Left renal cortex interstitium (tissue), 4 donors: ENCODE measurements at places on chromosomes 7 and 10.

GRCh38 chr10:8998751-8999150, 944.3 kb downstream of the GATA3 start:
- no peak for DNase-seq

DNA sequence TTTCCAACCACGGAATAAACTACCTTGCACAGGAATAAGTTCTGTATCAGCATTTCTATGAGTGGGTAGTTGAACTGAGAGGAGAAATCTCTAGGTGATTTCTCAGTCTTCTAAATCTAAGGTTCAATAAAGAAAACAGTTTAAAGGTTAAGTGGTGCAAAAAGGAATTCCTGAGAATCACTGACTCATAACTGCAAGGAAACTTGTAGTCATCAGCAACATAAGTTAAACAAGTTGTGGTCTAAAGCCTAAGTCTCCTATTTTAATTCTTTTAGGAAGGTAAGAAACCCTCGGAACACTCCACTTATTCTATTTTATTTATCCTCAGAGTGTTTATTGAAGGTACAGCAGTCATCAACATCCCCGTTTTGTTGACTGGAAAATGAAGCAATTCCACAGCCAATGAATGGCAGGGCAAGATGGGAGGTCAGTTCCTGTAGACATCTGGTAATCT, 92.4 kb upstream of the PIK3CG start:
- DNase-seq: no peak

DNA sequence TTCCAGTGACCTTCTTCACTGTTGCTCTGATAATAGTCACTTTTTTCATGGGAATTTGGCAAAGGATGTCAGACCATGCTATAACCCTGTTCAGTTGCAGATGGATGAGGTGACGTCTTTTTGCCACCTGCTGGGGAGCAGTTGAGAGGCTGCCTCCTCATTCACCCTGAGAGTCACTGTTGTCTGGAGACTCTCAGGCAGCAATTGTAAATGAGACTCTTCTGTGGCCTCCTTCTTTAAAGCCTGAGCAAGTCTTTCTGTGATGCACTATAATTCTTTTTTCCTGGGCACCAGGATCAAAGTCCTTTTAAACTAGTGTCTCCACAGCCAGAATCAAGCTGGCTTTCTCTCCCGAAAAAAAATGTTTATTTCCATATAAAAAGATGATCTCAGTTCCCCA, 345.1 kb downstream of the ARL4A start:
- DNase-seq: no peak

DNA sequence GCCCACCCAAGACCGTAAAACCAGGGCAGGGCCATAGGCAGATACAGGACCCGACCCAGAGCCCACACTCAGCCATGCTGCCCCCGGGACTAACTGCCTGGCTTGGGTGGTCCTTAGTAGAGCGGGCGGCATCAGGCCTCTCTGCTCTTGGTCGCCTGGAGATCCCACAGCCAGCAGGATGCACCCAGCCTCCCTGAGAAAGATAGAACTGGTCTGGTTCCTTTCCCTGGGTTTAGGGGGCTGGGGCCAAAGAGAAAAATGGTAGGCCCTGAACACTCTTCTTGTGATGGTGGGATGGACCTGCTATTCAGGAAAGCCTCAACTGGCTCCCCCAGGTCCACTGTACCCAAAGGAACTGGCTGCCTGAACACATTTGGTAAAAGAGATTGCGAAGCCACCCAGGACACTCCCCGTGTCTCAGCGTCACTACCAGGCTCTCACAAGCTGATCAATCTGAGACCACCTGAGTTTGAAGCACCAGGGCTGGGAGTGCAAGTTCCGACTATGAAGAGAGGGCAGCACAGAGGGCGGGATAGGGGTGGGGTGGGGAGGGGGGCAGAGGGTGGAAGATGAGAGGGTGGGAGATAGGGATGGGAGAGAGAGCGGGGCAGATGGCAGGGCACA, 591.5 kb downstream of the DNAJB6 start:
- DNase-seq: no peak

- no peak for DNase-seq
Observed at GRCh38 chr10:97788552-97789442, 17.0 kb upstream of the SFRP5 start.

DNA sequence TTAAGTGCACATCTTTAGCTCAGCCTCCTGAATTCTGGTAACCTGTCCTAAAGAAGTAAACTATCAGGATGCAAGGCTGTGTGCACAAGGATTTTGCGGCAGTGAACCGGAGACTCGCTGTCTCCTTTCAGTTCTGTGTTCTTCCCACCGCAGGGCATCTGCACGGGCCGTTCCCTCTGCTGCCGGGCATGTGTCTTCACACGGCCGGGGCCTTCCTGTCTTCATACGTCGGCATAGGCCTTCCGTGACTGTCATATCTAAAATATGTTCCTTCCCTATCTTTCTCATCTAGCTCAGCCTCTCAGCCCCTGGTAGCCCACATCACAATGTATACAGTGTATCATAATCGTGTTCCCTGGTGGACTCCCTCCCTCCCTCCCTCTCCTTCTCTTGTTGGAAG, 16.4 kb downstream of the PALD1 start:
- DNase-seq: no peak

DNA sequence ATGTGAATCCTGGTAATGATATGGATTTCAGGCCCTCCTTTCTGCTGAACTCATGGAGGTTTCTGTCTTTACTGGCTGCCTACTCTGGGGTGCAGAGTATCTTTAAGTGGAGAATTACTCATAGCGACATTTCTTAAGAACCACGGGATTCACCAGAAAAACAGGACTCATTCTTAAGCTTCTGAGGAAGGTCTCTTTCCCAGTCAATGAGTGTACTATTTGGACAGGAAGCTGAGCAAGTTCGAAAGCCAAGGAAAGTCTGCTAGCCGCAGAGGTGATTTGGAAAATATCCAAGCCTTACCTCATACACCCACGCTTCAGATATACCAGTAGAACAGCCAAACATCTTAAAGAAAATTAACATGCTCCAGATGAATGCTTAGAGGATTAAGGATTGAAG, 377.6 kb upstream of the MYO3A start:
- DNase-seq: no peak

DNA sequence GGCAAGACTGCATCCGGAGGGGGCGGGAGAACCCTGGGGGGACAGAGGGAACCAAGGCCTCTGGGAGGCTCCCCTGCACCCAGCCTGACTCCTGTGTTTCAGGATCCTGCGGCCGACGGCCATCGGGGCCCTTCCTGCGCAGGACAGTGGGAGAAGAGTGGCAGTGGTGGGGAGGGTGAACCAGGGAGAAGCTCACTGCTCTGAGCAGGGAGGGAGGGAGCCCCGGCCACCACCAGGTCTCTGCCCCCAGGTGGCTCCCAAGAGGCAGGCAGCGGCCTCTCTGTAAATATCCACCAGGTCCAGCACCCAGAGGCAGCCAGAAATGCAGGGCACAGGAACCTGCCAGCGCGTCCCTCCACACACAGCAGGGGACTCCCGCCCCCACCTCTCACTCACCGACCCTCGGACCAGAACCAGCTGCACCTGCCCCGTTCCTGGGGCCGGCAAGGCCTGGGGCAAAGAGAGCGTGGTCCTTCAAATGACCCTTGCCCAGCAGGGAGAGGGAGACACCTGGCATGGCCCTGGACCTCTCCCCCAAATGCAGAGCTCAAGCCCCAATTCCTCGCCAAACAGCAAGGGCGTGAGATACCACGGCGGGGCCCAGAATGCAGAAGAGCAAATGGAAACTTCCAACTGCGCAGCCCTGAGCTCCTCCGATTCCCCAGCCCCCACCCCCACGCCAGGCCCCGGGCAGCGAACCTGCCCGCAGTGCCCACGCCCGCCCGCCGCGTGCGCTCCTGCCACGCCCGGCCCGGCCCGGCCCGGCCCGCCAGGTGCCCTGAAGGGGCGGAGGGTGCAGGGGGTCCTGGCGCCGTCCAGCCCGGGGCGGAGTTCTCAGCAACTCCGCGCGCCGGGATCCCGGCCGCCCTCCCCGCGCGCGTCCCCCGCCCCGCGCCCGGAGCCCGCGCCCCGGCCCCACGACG, 805 bp downstream of the RASGEF1A start:
- no peak for DNase-seq

- DNase-seq: no peak
Observed at GRCh38 chr10:76942628-76943416, 694.8 kb downstream of the KCNMA1 start.

- DNase-seq: no peak
Observed at GRCh38 chr7:81333536-81333935, 414.7 kb upstream of the SEMA3C start.

GRCh38 chr10:88386821-88387773, 196.0 kb downstream of the RNLS start:
- DNase-seq: peak; percentile 48

- no peak for DNase-seq
Observed at GRCh38 chr7:80748363-80749042, 110.1 kb downstream of the CD36 start.

DNA sequence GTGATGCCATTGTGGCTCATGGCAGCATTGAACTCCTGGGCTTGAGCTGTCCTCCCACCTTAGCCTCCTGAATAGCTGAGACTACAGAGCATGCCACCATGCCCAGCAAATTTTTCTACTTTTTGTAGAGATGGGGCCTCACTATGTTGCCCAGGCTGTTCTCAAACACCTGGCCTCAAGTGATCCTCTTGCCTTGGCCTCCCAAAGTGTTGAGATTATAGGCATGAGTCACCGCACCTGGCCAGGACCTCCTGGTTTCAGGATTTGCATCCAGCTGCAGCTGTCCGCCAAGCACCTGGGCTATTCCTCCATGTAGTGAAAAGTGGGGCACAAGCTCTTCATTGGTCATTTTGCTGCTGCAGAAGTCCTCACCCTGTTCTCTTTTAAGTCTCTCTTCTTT, 58.9 kb downstream of the ZNF22 start:
- no peak for DNase-seq

GRCh38 chr7:116322541-116322940, 112.2 kb downstream of the TES start:
- no peak for DNase-seq

- DNase-seq: no peak
Observed at GRCh38 chr7:155860461-155860839, 48.2 kb upstream of the SHH start.

GRCh38 chr10:116270771-116271592, 2.0 kb downstream of the GFRA1 start:
- no peak for DNase-seq

DNA sequence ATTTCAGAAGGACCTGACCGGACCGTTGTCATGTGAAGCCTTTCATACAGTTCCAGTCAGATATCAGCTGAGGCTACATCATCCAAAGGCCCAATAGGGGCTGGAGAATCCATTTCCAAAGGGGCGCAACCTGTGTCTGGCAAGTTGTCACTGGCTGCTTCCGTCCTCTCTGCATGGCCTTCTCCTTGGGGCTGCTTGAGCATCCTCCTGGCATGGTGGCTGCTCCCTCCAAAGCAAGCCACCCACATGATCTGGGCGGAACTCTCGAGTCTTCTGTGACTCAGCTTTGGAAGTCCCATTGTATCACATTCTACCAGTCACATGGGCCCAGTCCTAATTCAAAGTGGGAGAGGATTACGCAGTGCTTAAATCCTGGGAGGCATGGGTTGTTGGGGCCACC, 207.0 kb upstream of the SHH start:
- DNase-seq: no peak

DNA sequence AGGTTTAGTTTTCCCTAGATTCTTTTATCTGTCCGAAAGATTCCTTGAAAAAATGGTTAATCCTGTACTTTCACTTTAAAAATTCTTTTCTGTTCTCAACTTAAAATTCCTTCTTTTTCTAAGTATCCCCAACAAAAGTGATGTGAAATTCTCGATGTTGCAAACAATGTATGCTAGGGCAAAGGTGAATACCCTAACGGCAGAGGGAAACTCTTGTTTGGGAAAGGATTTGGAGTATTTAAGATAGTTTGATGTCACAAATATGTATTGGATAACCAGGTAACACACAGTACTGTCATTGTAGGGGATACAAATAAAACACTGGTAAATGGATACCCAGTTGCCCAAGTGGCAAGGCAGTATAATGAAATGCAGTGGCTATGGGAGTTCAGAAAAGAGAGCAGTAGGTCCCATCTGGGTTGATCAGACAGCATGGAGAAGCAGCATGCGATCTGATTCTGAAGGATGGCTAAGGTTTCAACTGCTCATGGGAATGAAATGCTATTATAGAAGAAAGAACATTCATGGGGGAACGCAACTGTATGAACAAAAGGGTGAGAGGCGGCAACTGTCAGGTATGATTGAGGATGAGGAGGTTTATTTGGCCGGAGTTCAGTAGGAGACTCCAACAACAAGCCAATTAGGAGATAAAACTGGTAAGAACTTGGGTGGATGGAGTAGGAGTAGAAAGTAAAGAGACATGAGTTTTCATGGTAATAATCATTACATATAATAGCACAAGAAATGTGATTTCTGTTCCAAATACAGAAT, 3.2 kb upstream of the EPC1 start:
- DNase-seq: no peak

GRCh38 chr10:51733057-51733456, 33.7 kb upstream of the CSTF2T start:
- DNase-seq: no peak

DNA sequence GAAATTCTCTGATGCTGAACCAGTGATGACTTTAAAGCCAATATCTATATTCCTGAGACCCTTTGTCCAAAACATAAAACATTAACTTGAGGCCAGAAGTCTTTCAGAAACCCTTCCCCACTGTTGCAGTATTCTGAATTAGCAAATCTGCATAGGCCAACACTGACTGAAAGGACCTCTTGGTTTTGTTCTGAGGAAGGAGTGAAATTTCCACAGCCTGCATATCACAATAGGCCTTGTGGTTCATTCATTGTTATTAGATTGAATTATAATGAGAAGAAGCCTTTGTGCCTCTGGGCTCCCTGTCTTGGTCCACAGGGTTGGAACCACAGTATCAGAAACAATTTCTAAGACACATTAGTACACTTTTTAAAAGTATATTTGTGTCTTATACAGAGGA, 90.3 kb downstream of the CCNY start:
- DNase-seq: no peak

- peak; percentile 69 for DNase-seq
Observed at GRCh38 chr7:67484244-67484751, 487.7 kb downstream of the TYW1 start.

- DNase-seq: no peak
Observed at GRCh38 chr7:20199015-20199737, 18.0 kb downstream of the MACC1 start.

DNA sequence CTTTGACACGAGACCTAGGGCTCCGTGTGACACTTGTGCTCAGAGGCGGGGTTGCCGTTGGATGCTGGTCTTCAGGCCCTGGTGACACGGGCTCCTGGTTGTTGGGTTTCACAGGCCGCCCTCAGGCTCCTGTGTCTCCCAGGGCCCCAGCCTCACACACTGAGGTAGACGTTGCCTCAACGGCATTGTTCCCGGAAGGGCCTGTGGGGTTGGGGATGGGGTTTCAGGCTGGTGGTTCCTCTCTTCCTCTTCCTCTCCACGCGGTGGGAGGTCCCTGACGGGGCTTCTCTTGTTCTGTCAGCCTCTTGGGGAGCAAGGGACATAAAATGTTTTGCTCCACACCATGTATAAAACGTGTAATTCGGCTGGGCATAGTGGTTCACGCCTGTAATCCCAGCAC, 125.1 kb downstream of the TRRAP start:
- DNase-seq: no peak

DNA sequence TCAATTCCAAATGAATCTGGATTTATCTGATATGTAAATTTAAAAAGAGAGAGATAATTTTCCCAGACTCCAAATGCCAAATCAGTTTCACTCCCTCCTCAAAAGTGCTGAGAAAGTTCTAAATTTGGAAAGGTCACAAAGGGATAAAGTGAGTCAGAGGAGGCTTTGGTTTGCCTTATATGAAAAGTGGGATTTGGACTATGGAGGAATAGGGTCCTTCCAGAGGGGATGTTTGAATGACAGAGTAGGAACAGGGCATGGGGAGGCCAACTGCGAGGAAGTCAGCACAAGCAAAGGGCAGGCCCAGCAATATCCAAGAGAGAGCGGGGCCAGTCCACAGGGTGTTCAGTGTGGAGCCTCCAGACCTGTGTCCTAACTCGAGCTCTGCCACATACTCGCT, 9.8 kb upstream of the FAS start:
- DNase-seq: no peak
